Activated naive CD8-positive, alpha-beta T cell treated with anti-CD3 and anti-CD28 coated beads, Interleukin-2, amount 10 ng/mL, durations not matched to agents 7 days and 5 days (primary cell): ENCODE measurements at places on chromosomes 1 and 21. TPM values are rescaled to one million over a fixed set of nuclear protein-coding genes. Genes with fewer than 3 reads are reported as not detected.

GRCh38 chr1:30095051-30095450 lies 628.3 kb downstream of the MATN1 start:
- H3K4me3 ChIP-seq, result no peak overlapping the region
- H3K27me3 ChIP-seq, result no peaks in the 10 kb centered on the region
- H3K4me1 ChIP-seq, result no peaks in the 10 kb centered on the region
- no peaks in the 10 kb centered on the region for H3K36me3 ChIP-seq
- DNase-seq, result no peak
- no peak overlapping the region for H3K27ac ChIP-seq

The ACOT11 gene
- total RNA-seq, result 1.0 TPM

The TEX50 gene
- not detected for total RNA-seq

DNA sequence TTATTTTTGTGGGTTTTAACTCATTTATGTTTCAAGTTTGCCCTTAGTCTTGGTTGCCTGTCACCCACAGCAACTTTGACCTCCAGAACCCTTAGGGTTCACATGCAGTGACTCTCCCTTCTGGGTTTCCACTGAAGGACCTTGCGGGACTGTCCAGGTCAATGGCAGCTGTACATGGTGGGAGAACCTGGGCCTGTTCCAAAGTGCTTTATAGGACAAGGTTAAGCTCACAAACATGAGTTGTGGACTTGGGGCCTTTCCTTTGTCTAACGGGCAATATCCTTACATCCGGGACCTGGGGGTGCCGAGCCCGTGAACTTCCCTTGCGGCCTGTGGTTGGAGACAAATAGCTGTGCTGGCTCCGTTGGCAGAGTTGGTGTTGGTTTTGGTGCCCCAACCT lies 77.8 kb downstream of the CD58 start:
- H3K4me3 ChIP-seq, result no peak overlapping the region
- no peak for DNase-seq
- H3K27me3 ChIP-seq, result peaks cover 2% of the 10 kb centered on the region
- H3K36me3 ChIP-seq, result no peaks in the 10 kb centered on the region

DNA sequence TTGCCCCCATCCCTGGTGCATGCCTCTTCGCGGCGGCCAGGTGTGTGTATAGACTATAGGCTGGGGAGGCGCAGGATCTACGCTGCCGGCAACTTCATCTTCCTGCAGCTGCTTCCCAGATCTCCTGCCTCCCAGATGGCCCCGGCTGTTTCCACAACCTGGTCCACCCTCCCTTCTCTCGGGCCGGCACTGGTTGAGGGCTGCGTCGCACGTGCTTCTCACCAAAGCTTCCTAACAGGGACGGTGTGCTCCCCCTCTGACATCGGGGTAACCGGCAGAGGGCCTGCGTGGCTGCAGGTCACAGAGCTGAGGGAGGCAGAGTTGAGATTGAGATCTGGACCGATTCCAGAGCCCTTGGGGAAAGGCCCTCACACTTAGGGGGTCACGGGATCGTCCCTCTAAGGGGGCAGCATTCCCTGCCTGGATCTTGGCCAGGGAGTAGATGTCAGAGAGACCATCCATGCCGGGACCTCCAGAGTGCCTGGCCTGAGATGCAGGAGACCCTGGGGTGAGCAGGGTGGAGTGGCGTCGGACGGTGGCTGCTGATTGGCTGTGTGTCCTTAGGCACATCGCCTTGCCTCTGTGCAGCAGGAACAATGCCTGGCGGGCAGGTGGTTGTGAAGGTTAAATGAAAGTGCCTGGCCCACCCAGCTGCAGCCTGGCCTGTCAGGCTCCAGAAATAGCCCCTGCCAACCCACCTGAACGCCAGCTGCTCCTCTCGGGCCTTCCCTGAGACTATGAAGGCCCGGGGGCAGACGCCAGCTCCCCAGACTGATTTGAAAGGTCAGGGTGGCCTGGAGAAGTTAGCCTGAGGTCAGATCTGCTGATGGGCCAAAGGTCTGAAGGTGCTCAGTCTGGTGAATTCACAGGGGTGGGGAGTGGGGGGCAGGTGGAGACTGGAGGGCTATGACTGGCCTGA lies 6.1 kb upstream of the MASP2 start:
- no peak for DNase-seq
- H3K27me3 ChIP-seq, result no peaks in the 10 kb centered on the region
- H3K4me1 ChIP-seq, result peaks cover 9% of the 10 kb centered on the region
- H3K36me3 ChIP-seq, result peaks cover 7% of the 10 kb centered on the region
- H3K4me3 ChIP-seq, result no peak overlapping the region

The ASPM gene
- 55.9 TPM for total RNA-seq

DNA sequence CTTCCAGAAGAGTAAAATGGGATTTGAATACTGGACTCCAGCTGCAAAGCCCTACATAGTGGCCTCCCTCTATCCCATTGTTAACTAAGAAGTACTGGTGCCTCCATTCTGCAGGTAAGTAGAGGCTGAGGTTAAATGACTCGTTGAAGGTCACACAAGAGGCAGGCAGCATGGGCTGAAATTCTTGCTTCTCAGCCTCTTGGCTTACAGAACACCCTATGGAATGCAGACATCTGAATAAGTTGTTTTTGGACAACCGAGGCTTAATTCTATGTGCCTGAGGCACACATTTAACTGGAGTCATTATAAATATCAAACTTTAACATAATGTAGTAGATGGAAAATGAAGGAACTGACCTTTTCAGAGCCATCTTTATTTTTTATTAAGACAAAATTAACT lies 5.7 kb downstream of the DNAJC11 start:
- H3K4me3 ChIP-seq, result no peak overlapping the region
- H3K36me3 ChIP-seq, result peaks cover 2% of the 10 kb centered on the region
- no peak for DNase-seq
- no peaks in the 10 kb centered on the region for H3K27me3 ChIP-seq
- peaks cover 15% of the 10 kb centered on the region for H3K4me1 ChIP-seq
- H3K27ac ChIP-seq, result no peak overlapping the region

DNA sequence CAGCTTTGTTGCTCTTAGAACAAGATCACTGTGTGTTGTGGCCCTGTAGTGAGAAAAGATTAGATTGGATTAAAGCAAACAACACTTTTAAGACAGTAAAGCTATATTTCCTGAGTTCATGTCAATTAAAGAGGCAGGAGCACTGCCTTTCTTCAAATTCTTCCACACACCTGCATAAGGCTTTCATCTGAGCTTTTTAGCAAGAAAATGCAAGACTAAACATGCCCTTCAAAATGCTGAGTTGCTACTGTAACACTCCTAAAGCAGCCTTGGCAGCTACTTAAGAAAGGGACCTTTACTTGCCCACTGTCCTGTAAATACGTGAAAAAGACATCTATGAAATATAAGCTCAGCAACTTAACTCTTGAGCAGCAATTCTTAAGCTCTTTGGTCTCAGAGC lies 11.8 kb downstream of the DPH5 start:
- H3K4me1 ChIP-seq, result peaks cover 6% of the 10 kb centered on the region
- no peak overlapping the region for H3K27ac ChIP-seq

- peaks cover 31% of the 10 kb centered on the region for H3K4me1 ChIP-seq
- peaks cover 16% of the 10 kb centered on the region for H3K27me3 ChIP-seq
- H3K27ac ChIP-seq, result no peak overlapping the region
- no peak overlapping the region for H3K4me3 ChIP-seq
- no peak for DNase-seq
These were observed 3.6 kb upstream of the PLEKHG5 start for GRCh38 chr1:6495041-6495441.

DNA sequence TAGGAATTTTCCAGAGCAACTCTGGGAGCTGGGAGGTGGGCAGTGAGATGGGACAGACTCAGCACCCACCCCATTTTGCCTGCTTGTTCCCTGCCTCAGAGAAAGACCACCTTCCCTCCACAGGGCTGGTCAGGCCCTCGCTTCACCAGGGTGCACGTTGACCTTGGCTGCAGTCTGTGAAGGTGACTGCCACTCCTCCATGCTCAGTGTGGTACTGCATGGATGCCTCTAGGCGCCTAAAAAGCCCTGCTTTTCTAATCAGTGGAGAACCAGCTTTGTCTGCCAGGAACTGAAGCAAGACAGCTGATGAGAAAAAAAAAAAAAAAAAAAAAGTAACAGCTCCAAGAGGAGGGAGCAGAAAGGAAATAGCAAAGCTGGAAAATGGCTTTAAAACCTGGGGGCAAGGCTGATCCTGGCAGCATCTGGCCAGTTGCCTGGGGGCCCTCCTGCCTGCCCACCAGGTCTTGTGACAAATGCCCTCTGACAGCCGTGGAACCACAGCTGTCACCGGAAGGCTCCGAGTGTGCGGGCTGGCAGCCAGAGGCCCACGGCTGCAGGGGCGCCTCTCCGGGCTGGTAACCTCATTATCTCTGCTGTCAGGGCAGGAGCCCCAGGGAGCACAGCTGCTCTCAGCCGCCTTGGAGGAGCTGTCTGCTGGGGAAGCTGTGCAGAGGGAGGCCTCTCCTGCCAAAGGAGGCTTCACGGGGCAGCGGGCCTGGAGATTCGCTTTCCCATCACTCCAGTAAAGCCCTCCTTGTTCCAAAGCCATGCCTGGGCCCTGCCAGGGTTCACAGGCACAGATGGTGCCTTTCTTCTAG lies 13.7 kb downstream of the KIAA1614 start:
- peaks cover 2% of the 10 kb centered on the region for H3K27me3 ChIP-seq
- no peaks in the 10 kb centered on the region for H3K4me1 ChIP-seq

DNA sequence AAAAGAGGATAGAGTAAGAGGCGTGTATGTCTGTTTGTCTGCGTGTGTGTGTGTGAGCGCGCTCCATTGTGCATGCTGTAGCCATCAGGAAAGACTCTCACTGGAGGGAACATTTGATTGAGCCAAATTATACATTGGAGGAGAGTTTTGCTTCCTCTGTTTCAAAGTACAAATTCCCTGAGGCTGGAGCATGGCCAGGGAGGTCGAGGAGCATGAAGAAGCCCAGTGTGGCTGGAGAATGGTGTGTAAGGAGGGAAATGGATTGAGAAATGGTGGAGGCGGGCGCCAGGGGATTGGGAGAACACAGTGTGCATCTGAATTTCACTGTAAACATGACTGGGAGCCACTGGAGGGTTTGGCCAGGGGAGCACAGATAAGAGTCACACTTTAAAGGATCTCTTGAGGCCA lies 22.1 kb upstream of the EFNA1 start:
- no peak for DNase-seq
- H3K4me3 ChIP-seq, result no peak overlapping the region
- H3K27me3 ChIP-seq, result peaks cover 11% of the 10 kb centered on the region
- no peaks in the 10 kb centered on the region for H3K36me3 ChIP-seq
- no peak overlapping the region for H3K27ac ChIP-seq
- H3K4me1 ChIP-seq, result no peaks in the 10 kb centered on the region

GRCh38 chr1:89310976-89311375 lies 38.3 kb upstream of the GBP5 start:
- H3K4me1 ChIP-seq, result peaks cover 38% of the 10 kb centered on the region
- peak overlapping the region; percentile 60 for H3K4me3 ChIP-seq
- DNase-seq, result no peak
- H3K27ac ChIP-seq, result peak overlapping the region; percentile 90

GRCh38 chr1:231040019-231040799 lies at the start of gene FAM89A:
FAM89A (minus strand) TSS chr1:231040254; CDS start chr1:231040211, 43 bp downstream.
- H3K36me3 ChIP-seq, result peaks cover 2% of the 10 kb centered on the region
- peak within 1 kb of the TSS; percentile 83 for H3K4me3 ChIP-seq
- H3K27ac ChIP-seq, result peak within 1 kb of the TSS; percentile 47

DNA sequence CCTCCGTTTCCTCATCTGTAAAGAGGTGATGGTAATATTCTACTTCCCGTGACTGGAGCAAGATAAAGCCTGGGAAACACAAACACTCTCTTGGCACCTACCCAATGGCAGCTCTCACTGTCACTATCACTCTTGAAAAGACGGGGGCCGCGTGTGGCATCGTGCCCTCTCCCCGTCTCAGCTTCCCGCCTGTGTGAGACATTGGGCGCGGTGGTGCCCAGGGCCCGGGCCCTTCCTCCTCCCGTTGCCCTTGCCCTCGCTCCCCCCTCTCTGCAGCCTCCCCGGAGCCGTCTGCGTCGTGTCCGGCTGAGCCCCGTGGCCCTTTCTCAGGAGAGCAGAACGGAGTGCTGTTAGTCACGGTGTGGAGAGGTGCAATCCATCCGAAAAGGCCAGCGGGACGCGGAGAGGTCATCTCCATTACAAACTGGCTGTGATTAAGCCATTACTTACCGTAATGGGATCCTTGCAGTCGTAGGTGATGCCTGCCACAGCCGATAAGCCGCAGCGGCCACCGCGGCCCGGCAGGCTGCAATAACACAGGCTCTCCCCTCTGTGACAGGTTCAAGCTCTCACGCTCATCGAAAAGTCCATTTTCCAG lies 156.4 kb upstream of the ZC3H12A start:
- H3K27me3 ChIP-seq, result peaks cover 48% of the 10 kb centered on the region
- H3K4me1 ChIP-seq, result peaks cover 1% of the 10 kb centered on the region
- DNase-seq, result no peak
- no peak overlapping the region for H3K4me3 ChIP-seq

The CELA3A gene
- not detected for total RNA-seq

The LHX8 gene
- not detected for total RNA-seq

DNA sequence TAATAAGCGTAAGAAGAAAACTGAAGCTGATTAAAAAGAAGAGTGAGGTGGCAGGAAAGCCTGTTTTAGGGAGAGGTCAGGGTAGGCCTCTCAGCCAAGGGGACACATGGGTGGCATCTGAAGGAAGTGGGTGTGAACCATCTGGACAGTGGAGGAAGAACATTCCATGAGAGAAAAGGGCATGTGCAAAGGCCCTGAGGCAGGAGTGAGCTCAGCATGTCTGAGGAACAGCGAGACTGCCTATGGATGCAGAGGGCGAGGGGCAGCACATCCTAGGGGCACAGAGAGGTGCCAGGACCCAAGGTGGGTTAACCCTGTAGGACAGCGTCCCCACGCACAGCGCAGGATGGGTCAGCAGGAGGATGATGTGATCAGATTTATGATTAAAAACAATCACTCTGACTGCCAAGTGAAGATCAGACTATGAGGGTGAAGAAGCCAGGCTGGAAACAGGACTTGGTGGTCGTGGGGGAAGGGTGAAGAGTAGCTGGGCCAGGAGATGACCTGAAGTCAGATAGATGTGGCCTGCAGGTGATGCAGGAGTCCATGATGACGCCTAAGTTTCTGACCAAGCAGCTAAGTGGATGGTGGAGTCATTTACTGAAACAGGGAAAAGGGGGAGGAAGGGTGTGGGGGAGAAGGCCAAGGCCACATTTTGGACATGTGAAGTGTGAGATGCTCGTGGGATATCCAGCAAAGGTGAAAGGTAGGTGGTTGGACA lies 37.9 kb downstream of the PABPC4 start:
- no peak overlapping the region for H3K4me3 ChIP-seq
- H3K27me3 ChIP-seq, result no peaks in the 10 kb centered on the region
- H3K27ac ChIP-seq, result peak overlapping the region; percentile 10
- H3K36me3 ChIP-seq, result peaks cover 3% of the 10 kb centered on the region
- peaks cover 5% of the 10 kb centered on the region for H3K4me1 ChIP-seq
- peak; percentile 23 for DNase-seq

The CDCA8 gene
- total RNA-seq, result 67.0 TPM

The C1QB gene
- 0.79 TPM for total RNA-seq

- no peak overlapping the region for H3K27ac ChIP-seq
- H3K4me3 ChIP-seq, result no peak overlapping the region
- peaks cover 6% of the 10 kb centered on the region for H3K27me3 ChIP-seq
- no peaks in the 10 kb centered on the region for H3K4me1 ChIP-seq
- H3K36me3 ChIP-seq, result no peaks in the 10 kb centered on the region
- DNase-seq, result no peak
These were observed 17.2 kb upstream of the C1QA start for GRCh38 chr1:22619252-22619651.

DNA sequence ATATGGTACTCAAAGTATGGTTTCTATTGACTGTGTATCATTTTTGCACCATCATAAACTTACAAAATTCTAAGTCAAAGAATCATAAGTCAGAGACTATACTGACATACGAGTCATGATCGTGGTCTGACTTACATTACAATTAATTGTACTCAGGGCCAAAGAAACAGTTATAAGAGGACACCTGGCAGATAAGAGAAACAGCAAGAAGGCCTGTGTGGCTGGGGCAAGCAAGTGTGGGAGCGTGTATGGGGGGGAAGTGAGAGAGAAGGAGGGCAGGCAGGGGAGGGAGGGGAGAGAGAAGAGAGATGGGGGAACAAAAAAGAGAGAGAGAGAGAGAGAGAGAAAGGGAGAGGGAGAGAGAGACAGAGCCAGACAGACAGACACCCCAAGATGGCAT lies 70.9 kb downstream of the RERE start:
- H3K27ac ChIP-seq, result no peak overlapping the region
- H3K36me3 ChIP-seq, result peaks cover 6% of the 10 kb centered on the region
- DNase-seq, result no peak
- no peak overlapping the region for H3K4me3 ChIP-seq
